ENCODE measurements at places on chromosomes 13 and 19.

- no peak for DNase-seq
Observed at GRCh38 chr13:114077099-114077932, 55.1 kb downstream of the RASA3 start.

DNA sequence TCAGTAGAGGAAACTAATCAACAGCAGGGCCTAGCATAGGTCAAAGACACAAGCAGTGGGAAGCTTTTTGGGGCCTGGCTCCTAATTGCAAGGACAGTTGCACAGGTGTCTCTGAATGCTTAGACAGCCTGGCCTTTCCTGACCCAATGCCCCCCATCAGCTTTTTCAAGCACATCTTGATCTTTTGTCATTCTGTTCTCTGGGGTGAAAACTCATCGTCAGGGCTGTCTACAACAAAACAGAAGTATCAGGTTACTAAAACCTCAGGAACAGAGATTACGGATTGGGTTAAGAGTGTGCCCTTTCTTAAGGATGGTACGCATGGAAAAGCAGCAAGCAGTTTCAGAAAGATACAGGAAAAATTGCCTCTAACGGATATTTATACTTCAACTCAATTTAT is 8.3 kb upstream of the ZNF254 start:
- no peak for DNase-seq

GRCh38 chr13:47696674-47697073 is 304.4 kb downstream of the SUCLA2 start:
- no peak for DNase-seq

DNA sequence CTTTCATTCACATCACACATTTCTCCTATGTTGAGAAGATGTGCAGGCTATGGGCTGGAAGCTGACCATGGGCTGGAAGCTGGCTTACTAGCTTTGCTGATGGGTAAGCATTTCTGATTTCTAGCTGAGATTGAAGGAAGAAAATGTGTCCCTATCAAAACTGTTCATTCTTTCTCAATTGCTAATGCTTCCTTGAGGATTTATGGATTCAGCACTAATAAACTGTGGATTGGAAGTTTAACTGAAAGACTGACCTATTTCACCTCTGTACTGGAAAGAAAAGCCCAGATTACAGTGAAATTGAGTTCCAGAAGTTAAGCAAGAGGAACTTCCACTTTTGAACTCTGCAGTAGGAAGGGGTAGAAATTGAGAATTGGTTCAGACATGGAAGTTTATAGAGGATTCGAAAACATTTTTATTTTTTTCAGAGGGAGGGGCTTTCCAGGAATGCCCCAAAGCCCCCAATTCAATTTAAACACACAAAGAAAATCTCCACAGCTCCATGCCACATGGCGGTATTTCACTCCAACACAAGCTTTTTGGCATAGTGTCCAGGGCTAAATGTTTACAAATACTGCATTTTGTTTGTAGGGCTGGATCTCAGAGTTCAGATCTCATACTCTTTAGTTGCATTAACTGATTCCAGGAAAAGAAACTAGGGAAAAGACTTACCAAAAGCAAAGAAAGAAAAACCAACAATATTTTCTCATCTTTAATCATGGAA is 61.2 kb upstream of the ARGLU1 start:
- DNase-seq, result no peak

GRCh38 chr19:21749090-21749489 is 18.3 kb downstream of the ZNF100 start:
- no peak for DNase-seq

DNA sequence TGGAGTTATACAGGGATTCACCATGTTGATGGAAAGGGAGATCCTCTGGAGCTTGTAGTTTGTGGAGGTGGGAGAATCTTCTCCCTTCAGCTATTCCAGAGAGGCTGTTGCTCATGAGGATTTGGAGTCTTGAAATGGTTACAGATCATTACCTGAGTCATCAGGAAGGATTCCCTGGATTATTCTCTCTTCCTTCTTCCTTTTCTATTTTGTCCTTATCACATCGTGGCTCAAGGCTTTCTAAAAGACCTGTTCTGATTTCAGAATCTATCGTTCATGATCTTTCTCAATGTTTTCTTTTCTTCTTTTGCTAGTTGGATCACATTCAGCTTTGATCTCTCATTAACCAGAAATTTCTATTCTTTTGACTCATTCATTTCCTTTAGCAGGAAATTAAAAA is 196.0 kb downstream of the KLF5 start:
- DNase-seq, result no peak

- DNase-seq, result no peak
Observed at GRCh38 chr19:41218615-41219507, at the start of gene AXL. AXL (plus strand) TSS chr19:41219223; CDS start chr19:41219393, 170 bp downstream.

GRCh38 chr13:35252536-35253205 is 223.8 kb downstream of the MAB21L1 start:
- no peak for DNase-seq

DNA sequence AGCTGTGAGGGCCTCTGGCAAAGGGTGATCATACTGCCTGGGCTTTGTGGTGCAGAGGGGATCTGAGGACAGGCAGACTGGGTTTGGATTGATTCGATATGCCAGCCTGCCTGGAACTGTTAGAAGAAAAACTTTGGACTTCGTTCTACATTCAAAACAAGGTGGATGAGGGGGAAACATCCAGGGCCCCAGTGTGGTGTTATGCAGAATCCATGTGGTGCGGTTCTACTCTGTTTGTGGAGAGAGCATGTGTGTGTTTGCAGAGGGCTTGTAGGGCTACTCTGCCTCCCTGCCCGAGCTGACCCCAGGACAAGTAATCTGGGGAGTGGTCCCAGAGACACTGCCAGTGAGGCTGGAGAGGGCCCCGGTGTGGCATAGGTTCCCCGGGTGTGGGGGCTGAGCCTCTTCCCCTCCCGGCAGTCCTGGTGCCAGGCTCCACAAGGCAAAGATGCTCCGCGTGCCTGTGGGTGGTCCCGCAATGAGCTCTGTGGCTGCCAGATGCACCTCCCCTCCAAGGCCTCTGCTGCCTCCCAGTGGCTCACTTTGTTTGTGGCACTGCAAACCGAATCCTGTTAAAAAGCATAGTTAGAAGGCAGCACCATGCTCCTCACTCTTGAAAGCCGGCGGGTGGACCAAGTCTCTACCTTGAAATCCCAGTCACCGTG is 22.3 kb upstream of the TFDP1 start:
- peak; percentile 31 for DNase-seq
